H9 (cell line): ENCODE measurements at places on chromosomes 11 and 22. TPM values are rescaled to one million over a fixed set of nuclear protein-coding genes. Genes with fewer than 3 reads are reported as not detected.

Gene DEPDC7
- 4.4 TPM in 2 replicates for total RNA-seq

- H3K4me3 ChIP-seq, result no peak overlapping the region
- H3K27me3 ChIP-seq, result no peaks in the 10 kb centered on the region
- no peak overlapping the region for H3K27ac ChIP-seq
- H3K36me3 ChIP-seq, result peaks cover 10% of the 10 kb centered on the region; the same call in 2 of the 3 replicates
- H3K4me1 ChIP-seq, result no peaks in the 10 kb centered on the region; the same call in 1 of the 2 replicates
These were observed 179.2 kb downstream of the SBF2 start for GRCh38 chr11:10114593-10115404.

DNA sequence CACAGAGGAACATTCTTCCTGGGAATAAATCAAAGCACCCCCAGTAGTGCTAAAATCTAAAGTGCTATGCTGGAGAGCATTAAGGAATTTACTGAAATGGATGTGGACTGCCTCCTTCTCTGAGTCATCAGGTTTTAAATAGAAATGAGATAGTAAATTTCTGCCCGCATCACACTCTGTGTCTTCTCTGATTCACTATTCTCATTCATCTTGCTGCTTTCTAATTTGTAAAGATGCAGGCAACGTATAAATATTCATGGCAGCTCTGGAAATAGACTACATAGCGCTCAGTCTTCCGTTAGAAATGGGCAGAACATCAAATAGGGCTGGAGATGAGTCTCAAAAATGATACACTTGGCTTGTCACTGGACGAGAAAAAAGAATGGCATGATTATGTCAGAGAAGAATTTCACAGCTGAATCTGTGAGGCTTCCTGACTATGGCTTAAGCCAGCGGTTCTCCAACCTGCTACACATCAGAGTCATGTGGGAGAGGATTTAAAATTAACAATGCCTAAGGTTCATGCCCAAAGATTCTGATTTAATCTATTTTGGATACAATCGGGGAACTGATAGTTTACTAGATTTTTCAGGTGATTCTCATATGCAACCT lies 178.2 kb downstream of the LRRC4C start:
- no peak overlapping the region for H3K27ac ChIP-seq
- H3K36me3 ChIP-seq, result no peaks in the 10 kb centered on the region
- H3K27me3 ChIP-seq, result no peaks in the 10 kb centered on the region
- H3K4me1 ChIP-seq, result no peaks in the 10 kb centered on the region
- no peak for DNase-seq
- no peak overlapping the region for H3K4me3 ChIP-seq

Gene OR56A3
- not detected in 2 replicates for total RNA-seq

DNA sequence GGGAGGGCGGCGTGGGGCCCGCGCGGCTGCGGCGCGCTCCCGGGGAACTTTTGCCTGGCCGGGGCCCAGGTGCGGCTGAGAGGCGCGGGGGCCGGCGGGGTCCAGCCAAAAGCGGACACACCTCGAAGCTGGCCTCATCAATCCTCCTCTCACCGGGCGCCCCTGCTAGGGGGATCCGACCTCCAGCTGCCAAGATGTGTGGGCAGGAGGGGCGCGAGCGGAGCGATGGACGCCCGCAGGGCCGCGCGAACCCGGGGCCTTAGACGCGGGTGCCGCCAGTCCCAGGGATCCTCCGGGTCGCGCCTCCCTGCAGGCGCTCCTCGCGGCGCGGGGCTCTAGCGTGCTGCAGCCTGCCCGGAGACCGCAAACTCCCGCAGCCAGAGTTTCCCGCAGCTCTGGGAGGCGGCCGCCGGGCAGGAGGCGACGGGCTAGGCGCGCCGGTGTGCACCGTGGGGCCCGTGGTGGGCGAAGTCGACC lies 785 bp downstream of the IGSF9B start:
- H3K27ac ChIP-seq, result no peak overlapping the region
- peaks cover 1% of the 10 kb centered on the region; the same call in 1 of the 2 replicates for H3K27me3 ChIP-seq
- H3K4me1 ChIP-seq, result peaks cover 13% of the 10 kb centered on the region; the same call in 1 of the 2 replicates
- no peak for DNase-seq
- H3K4me3 ChIP-seq, result peak overlapping the region; percentile 70
- H3K36me3 ChIP-seq, result peaks cover 8% of the 10 kb centered on the region

GRCh38 chr11:83035070-83035854 lies 36.4 kb downstream of the RAB30 start:
- H3K36me3 ChIP-seq, result no peaks in the 10 kb centered on the region
- no peak overlapping the region for H3K4me3 ChIP-seq
- H3K27me3 ChIP-seq, result no peaks in the 10 kb centered on the region
- DNase-seq, result no peak

GRCh38 chr22:23273445-23274145 lies 93.3 kb downstream of the BCR start:
- H3K36me3 ChIP-seq, result peaks cover 27% of the 10 kb centered on the region
- DNase-seq, result no peak
- H3K27ac ChIP-seq, result no peak overlapping the region

Gene TRIM34
- 0.35 and 0.59 TPM in 2 replicates for total RNA-seq

- H3K27me3 ChIP-seq, result no peaks in the 10 kb centered on the region
- H3K27ac ChIP-seq, result no peak overlapping the region
- no peaks in the 10 kb centered on the region for H3K4me1 ChIP-seq
- no peak for DNase-seq
- no peak overlapping the region for H3K4me3 ChIP-seq
These were observed 341.7 kb upstream of the MTNR1B start for GRCh38 chr11:92627615-92628256.

GRCh38 chr22:23542933-23543332 lies 37.2 kb downstream of the IGLL1 start:
- H3K36me3 ChIP-seq, result no peaks in the 10 kb centered on the region; the same call in 2 of the 3 replicates
- no peaks in the 10 kb centered on the region for H3K27me3 ChIP-seq
- no peak overlapping the region for H3K27ac ChIP-seq
- no peak for DNase-seq
- H3K4me1 ChIP-seq, result peaks cover 7% of the 10 kb centered on the region; the same call in 1 of the 2 replicates

- H3K4me3 ChIP-seq, result no peak overlapping the region
- H3K27ac ChIP-seq, result no peak overlapping the region
- H3K4me1 ChIP-seq, result no peaks in the 10 kb centered on the region
- DNase-seq, result no peak
- no peaks in the 10 kb centered on the region for H3K36me3 ChIP-seq
These were observed 371.1 kb upstream of the ARHGAP42 start for GRCh38 chr11:100315946-100316345.
